ENCODE measurements at places on chromosomes 5 and 9.

- peak; percentile 22 for DNase-seq
Measured at GRCh38 chr9:73023025-73023541, 70.2 kb upstream of the ALDH1A1 start.

- DNase-seq = no peak
Measured at GRCh38 chr5:50967009-50967562, 300.6 kb downstream of the PARP8 start.

DNA sequence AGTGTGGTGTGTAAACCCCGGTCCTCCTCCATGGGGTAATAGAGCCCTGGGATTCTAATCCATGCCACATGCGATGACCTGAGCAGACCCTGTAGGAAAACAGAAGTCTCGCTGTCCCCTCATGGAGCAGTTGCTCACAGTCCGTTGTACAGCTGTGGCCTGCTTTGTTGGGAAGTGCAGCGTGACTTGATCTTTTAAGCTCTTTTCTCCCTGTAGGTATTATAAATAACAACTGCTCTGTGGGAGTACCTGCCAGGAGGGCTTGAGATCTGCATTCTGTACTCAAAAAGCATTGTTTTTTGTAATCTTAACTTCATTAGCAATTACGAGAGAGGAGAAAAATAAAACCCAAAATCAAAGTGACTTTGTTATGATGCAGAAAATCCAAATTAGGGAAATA, 17.3 kb downstream of the MEGF10 start:
- no peak for DNase-seq

GRCh38 chr5:32110111-32110696, 63.9 kb downstream of the GOLPH3 start:
- no peak for DNase-seq

DNA sequence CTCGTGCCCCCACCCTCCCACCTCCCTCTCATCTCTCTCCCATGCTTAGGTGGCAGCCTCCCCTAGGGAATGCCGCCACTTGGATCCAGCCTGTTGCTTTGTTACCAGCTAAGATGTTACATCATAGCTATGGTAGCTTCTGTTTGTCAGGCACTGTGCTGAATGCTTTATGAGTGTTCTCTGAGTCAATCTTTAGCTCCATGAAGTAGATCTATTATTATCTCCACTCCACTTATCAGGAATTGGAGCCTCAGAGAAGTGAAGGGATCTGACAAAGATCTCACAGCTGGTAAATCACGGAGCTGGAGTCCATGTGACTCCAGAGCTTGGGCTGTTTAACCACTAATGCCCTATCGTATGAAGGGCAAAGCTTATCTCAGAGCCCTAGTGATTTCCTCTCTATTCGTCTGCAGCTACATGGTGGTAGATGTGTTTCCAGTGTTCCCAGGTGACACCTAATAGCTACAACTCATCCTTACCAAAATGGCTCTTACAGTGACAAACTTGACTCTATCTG, 54.1 kb downstream of the GARNL3 start:
- DNase-seq = no peak

- DNase-seq = no peak
Measured at GRCh38 chr5:14668181-14668591, 3.7 kb downstream of the OTULIN start.

- no peak for DNase-seq
Measured at GRCh38 chr5:38059876-38060275, 198.5 kb upstream of the EGFLAM start.

- DNase-seq = no peak
Measured at GRCh38 chr5:128695791-128696530, 157.9 kb upstream of the FBN2 start.

DNA sequence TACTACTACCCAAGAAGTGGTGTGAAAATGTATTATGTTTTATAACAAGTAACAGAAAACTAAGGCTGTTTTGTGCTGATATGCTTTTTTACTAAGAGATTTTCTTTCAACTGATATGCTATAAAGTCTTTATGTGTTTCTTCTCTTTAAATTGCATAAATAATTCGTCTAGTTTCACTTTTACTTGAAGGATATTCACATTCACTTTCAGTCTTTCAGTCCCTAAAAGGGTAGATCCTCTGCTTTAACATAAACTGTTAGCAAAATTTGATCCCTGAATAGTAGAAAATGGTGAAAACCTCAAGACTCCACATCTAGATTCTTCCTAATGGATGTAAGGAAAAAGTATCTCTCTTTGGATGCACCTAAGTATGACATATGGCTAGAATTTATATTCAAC, 69.0 kb upstream of the FST start:
- DNase-seq = no peak

DNA sequence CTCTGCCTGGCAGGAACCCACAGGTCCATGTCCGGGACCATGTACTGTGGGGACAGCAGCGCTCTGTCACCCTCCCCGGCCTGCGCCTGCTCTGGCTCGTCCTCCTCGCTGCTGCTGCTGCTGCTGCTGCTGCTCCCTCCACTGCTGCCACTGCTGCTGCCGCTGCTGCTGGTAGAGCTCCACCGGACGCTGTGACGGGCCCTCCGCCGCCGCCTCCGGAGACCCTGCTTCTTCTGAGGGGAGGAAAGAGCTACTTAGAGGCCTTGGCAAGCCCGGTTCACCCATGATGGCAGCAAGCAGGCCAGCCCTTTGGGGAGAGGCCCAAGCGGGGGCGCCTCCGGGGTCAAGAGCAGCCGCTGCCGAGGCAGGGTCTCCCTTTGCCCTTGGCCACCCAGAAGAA, 10.0 kb upstream of the CARD9 start:
- no peak for DNase-seq

DNA sequence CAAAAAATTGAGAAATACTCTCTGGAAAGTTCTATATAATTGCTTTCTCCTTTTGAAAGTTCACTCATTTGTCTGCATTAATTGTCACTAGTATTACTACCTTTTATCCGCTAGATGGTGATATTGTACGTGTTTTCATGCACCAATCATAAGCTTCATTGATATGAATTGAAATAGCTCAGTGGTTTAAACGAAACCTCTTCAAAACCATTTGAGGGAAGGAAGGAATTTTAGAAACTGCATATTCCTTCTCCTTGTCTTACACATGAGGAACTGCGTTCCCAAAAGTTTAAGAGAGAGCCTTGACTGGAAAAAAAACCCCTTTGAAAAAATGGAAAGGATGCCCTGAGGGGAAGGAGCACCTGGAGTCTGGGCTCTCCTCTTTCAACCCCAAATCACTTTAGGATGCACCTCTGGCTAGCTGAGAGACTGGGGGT, 98.6 kb downstream of the YTHDC2 start:
- peak; percentile 6 for DNase-seq

GRCh38 chr5:131067636-131068035, 97.4 kb downstream of the HINT1 start:
- DNase-seq = no peak

GRCh38 chr5:126450346-126450745, 27.1 kb downstream of the GRAMD2B start:
- no peak for DNase-seq

- DNase-seq = peak; percentile 67
Measured at GRCh38 chr5:103414604-103415003, 148.0 kb downstream of the NUDT12 start.

DNA sequence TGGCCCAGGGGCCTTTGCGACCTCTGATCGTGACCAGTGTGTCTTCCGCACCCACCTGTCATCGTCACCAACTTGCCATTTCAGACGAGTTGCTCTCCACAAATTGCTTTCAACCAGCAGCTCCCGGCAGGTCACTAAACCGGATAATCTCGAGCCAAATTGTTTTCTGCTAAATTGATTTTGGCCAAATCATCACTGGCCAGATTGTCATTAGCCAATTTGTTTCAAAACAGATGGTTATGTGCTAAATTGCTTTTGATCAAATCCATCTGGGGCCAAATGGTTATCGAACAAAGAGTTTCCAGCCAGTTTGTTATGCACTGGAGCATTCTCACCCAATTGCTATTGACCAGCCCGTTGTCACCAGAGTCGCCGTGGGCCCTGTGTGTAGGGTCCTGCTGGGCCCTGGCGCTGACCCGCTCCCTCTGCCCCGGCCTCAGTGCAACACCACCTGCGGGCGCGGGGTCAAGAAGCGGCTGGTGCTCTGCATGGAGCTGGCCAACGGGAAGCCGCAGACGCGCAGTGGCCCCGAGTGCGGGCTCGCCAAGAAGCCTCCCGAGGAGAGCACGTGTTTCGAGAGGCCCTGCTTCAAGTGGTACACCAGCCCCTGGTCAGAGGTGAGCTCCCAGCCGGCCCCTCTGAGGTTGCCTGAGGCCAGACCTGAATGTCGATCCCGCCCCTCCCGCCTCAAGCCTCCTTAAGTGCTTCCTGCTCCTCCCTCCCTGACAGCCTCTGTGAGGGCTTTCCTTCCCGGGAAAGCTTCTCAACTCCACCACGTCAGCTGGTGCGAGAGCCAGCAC, 35.6 kb downstream of the ADAMTSL2 start:
- no peak for DNase-seq

GRCh38 chr9:135494791-135495559, 5.5 kb upstream of the MRPS2 start:
- no peak for DNase-seq

- DNase-seq = no peak
Measured at GRCh38 chr9:35048511-35048910, 23.9 kb downstream of the VCP start.

- DNase-seq = no peak
Measured at GRCh38 chr9:72574156-72574810, 52.9 kb downstream of the TMC1 start.

DNA sequence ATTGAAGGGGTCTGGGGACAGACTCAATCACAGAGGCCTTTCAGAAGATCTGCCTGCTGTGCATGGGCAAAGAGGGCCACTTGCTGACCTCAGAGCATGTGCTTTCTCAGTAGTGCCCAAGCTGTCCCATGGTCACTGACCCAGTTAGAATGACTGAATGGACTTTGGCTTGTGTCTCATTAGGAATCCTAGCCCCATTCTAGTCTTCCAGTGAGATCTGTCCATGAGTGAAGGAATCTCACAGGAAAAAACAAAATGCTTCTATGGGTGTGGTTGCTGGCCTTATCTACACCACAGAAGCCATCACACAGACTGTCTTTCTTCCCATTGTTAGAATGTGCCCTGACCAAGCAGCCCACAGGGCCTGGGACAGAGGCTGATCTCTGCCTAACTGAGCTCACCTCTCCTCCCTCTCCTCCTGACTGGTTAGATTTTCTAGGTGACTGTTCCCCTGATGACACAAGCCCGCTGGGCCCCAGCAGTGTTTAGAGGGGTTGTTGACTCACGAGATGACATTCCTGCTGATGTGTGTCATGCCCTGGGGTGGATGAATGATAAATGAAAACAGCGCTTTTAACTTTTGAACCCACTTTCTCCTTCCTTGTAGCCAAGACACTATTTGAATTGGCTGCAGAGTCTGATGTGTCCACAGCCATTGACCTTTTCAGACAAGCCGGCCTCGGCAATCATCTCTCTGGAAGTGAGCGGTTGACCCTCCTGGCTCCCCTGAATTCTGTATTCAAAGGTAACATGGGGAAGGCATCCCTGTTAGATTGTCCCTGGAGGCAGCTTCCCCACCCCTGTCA, 24.8 kb downstream of the TGFBI start:
- DNase-seq = peak; percentile 87

- peak; percentile 94 for DNase-seq
Measured at GRCh38 chr9:137590469-137591383, at the start of gene ZMYND19. ZMYND19 (minus strand) TSS chr9:137590512; CDS start chr9:137590263, 249 bp downstream.

DNA sequence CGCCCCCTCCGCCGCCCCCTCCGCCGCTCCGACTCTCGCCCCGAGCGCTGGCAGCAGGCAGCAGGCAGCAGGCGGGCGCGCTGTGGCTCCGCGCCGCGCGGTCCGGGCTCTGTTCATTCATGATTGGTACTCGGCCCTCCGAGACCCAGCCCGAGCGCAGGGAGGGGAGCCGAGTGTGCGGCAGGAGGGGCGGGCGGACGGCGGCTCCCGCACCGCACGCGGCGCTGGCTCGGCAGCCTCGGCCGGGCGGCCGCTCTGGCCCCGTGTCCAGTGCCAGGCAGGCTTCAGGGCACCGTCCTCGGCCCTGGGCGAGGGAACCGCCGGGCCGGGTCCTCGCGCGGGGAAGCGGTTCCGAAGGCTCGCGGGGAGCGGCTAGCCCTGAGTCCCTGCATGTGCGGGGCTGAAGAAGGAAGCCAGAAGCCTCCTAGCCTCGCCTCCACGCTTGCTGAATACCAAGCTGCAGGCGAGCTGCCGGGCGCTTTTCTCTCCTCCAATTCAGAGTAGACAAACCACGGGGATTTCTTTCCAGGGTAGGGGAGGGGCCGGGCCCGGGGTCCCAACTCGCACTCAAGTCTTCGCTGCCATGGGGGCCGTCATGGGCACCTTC, at the start of gene KCNIP1:
TSS of gene KCNIP1 (plus strand) at position 31 of the 607 bp plus-strand sequence.
- DNase-seq = no peak

GRCh38 chr5:134446938-134447337, 35.3 kb upstream of the CDKN2AIPNL start:
- peak; percentile 76 for DNase-seq

GRCh38 chr5:115460472-115460871, 84.1 kb downstream of the FEM1C start:
- no peak for DNase-seq
